ENCODE measurements at places on chromosomes 2 and 18. TPM values are rescaled to one million over a fixed set of nuclear protein-coding genes. Genes with fewer than 3 reads are reported as not detected.

CCDC148 gene
- not detected for total RNA-seq

PTH2R gene
- not detected for total RNA-seq

TCF7L1 gene
- total RNA-seq: not detected

INHBB gene
- not detected for total RNA-seq

ZNF512 gene
- total RNA-seq: 39.5 TPM

FEV gene
- total RNA-seq: not detected

LIMS3 gene
- 0.93 TPM for total RNA-seq

KHK gene
- total RNA-seq: 8.0 TPM

SPP2 gene
- not detected for total RNA-seq

SULT6B1 gene
- total RNA-seq: not detected

GALNT3 gene
- 13.8 TPM for total RNA-seq

NEMP2 gene
- 17.4 TPM for total RNA-seq

CD302 gene
- 0.16 TPM for total RNA-seq

FABP1 gene
- not detected for total RNA-seq

RAB17 gene
- total RNA-seq: not detected

REEP1 gene
- not detected for total RNA-seq

TANK gene
- 133 TPM for total RNA-seq

SCN3A gene
- total RNA-seq: 0.07 TPM

CASP10 gene
- total RNA-seq: 37.4 TPM

Data from activated CD8-positive, alpha-beta memory T cell treated with anti-CD3 and anti-CD28 coated beads, Interleukin-2, amount 10 ng/mL, durations not matched to agents 7 days and 5 days (primary cell).